ENCODE measurements at places on chromosomes 2 and 18.

DNA sequence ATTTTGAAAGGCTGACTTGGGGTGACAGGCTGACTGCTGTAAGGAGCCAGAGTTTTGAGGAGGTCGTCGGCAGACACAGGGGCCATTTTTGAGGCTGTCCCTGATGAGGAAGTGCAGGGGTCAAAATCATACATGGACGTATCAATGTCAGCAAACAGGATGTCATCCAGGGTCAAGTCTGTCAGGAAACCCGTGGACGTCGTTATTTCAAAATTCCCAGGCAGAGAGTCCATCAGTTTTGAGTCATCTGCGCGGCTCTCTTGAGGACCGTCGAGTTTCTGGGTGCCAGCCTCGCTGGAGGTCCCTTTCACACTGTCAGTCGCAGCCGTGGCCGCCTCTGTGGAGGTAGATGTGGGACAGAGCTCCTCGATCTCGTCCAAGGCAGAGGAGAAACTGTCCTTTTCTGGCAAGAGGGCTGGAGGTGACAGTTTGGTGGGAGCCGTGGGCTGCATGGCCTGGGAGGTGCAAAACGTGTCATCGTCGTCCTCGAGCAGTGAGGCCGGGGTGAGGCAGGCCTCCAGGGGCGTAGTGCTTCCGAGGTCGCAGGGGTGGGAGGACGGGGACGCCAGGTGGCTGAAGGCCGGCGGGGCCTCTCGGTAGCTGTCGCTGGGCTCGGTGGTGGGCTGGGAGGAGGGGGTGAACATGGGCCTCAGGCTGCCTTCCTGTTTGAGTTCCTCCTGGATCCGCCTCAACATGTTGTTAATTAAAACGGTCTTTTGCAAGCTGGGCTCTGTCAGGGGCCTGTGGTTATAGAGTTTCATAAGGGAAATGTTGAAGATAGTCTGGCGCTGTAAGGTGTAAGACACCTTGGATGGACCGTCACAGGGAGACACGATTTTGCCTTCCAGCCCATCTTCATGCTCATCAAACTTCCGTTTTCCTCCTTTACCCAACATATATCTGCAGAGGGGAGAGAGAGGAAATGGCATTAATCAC lies 17.5 kb downstream of the SERTAD2 start:
- H3K36me3 ChIP-seq, result no peaks in the 10 kb centered on the region
- DNase-seq, result no peak
- no peaks in the 10 kb centered on the region for H3K4me1 ChIP-seq
- H3K4me3 ChIP-seq, result no peak overlapping the region

GRCh38 chr2:141109633-141110032 lies 1021.2 kb downstream of the LRP1B start:
- no peaks in the 10 kb centered on the region for H3K27me3 ChIP-seq
- H3K36me3 ChIP-seq, result no peaks in the 10 kb centered on the region
- no peaks in the 10 kb centered on the region for H3K4me1 ChIP-seq
- no peak overlapping the region for H3K27ac ChIP-seq
- no peak overlapping the region for H3K4me3 ChIP-seq
- no peak for DNase-seq

- H3K27ac ChIP-seq, result no peak within 1 kb of the TSS
- DNase-seq, result no peak
- H3K4me3 ChIP-seq, result peak within 1 kb of the TSS; percentile 67
- no peaks in the 10 kb centered on the region for H3K4me1 ChIP-seq
- H3K36me3 ChIP-seq, result no peaks in the 10 kb centered on the region
These were observed at the start of gene CDH7 for GRCh38 chr18:65750389-65751154. Gene CDH7 (plus strand): TSS chr18:65751012. CDS start chr18:65762843, 11,831 bp downstream.

GRCh38 chr2:43455731-43456642 lies 139.9 kb downstream of the THADA start:
- no peaks in the 10 kb centered on the region for H3K36me3 ChIP-seq
- H3K4me1 ChIP-seq, result peaks cover 17% of the 10 kb centered on the region
- peak overlapping the region; percentile 2 for H3K27ac ChIP-seq
- no peak for DNase-seq
- no peak overlapping the region for H3K4me3 ChIP-seq

GRCh38 chr2:102027036-102027980 lies 35.5 kb downstream of the IL1R2 start:
- H3K27me3 ChIP-seq, result no peaks in the 10 kb centered on the region
- H3K36me3 ChIP-seq, result no peaks in the 10 kb centered on the region
- H3K4me1 ChIP-seq, result peaks cover 9% of the 10 kb centered on the region
- H3K27ac ChIP-seq, result peak overlapping the region; percentile 93
- no peak overlapping the region for H3K4me3 ChIP-seq

- no peaks in the 10 kb centered on the region for H3K36me3 ChIP-seq
- H3K27me3 ChIP-seq, result no peaks in the 10 kb centered on the region
- H3K27ac ChIP-seq, result no peak overlapping the region
- no peak overlapping the region for H3K4me3 ChIP-seq
These were observed 15.5 kb downstream of the IL1F10 start for GRCh38 chr2:113083296-113083695.

Data from breast epithelium (tissue), 4 donors.